ENCODE measurements at places on chromosomes 3 and 15.

DNA sequence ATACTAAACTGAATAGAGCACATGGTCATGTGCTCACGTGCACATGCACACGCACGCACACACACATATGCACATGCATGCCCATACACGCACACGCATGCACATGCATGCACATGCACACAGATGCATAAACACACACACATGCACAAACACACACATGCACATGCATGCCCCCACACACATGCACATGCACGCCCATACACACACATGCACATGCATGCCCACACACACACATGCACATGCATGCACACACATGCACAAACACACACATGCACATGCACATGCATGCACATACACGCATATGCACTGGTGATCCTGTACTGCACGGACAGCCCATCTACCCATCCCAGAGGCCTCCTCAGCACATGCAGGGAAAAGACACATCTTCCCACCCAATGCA is 426.6 kb downstream of the OCA2 start:
- DNase-seq: no peak

- DNase-seq: peak; percentile 2
Measured at GRCh38 chr3:166291186-166291955, 454.1 kb upstream of the BCHE start.

DNA sequence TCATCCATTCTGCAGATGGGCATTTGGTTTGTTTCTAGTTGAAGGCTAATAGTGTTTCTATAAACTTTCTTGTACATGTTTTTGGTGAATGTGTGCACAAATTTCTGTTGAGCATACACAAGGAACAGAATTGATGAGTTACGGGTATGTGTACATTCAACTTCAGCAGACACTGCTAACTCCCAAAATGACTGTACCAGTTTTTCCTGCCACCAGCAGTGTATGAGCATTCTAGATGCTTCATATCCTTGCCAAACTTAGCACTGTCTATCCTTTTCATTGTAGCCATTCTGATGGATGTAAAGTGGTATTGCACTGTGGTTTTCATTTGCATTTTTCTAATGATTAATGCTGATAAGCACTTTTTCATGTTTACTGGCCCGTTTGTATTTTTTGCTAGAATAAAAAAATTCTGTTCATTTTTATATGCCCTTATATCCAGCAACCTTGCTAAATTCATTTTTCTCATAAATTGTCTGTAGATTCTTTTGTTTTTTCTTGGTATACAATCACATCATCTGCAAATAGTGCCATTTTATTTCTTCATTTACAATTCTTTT is 110.2 kb downstream of the ATP1B3 start:
- no peak for DNase-seq

GRCh38 chr15:61994216-61994615 is 66.0 kb downstream of the VPS13C start:
- DNase-seq: no peak

- no peak for DNase-seq
Measured at GRCh38 chr3:137588871-137589270, 175.2 kb upstream of the SOX14 start.

GRCh38 chr15:34942363-34942762 is 27.2 kb downstream of the AQR start:
- no peak for DNase-seq

DNA sequence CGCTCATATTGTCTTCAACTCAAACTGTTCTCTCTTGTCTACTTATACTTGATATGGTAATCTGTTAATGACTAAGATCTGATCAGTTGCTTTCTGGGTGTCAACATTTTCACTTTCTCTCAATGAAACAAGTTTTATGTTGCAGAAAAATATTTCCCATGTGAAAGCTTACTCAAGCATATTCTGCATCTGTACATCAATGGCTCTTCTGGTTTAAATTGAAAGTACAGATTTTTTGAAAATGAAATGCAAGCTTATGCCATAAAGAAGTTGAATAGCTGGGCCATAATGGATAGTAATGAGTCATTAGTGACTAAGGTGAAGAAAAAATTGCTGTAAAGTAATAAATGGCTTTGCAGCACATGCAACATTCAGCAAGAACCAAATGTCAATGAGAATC is 140.7 kb downstream of the BCHE start:
- DNase-seq: no peak

All from Ammon's horn (tissue), 1 donor.